ENCODE measurements at places on chromosomes 12 and 14.
A peak's percentile ranks its signal among the peaks of the same experiment; 100 is the strongest.

GRCh38 chr12:54279227-54279631, 693 bp downstream of the CBX5 start:
- no peak for DNase-seq

- DNase-seq: no peak
Measured at GRCh38 chr14:104140213-104140462, 1.8 kb downstream of the KIF26A start.

GRCh38 chr12:113961921-113962710, 4.0 kb downstream of the RBM19 start:
- no peak for DNase-seq

- no peak for DNase-seq
Measured at GRCh38 chr12:24562771-24563431, 386.0 kb downstream of the BCAT1 start.

- DNase-seq: no peak
Measured at GRCh38 chr14:62098357-62098756, 336.1 kb downstream of the SNAPC1 start.

DNA sequence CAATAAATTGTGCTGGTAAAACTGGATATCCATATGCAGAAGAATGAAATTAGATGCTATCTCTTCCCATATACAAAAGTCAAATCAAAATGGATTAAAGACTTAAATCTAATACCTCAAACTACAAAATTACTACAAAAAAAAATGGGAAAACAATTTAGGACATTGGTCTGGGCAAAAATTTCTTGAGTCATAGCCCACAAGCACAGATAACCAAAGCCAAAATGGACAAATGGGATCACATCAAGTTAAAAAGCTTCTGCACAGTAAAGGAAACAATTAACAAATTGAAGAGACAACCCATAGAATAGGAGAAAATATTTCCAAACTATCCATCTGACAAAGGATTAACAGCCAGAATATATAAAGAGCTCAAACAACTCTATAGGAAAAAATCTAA, 264.6 kb downstream of the NUAK1 start:
- no peak for DNase-seq

DNA sequence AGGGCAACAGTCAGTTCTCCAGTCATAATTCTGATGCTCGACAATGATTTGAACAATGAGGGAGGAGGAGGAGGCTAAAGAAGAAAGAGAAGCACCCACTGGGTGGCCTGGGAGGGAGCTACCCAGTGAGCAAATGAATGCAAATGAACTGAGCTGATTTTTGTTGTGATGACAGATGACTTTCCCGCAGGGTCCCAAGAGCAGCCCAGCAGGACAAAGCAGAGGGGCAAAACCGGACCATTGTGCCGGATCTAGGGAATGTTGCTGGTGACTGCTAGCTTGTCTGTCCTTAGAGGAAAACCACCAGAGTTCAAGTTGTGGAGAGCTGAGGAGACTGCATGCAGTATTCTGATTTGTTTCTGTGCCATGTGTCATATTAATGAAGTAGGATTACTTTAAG, 162.8 kb downstream of the MON2 start:
- no peak for DNase-seq

GRCh38 chr14:36989806-36990205, 182.6 kb downstream of the SLC25A21 start:
- DNase-seq: no peak

GRCh38 chr12:27524494-27524835, 459 bp downstream of the PPFIBP1 start:
- no peak for DNase-seq

DNA sequence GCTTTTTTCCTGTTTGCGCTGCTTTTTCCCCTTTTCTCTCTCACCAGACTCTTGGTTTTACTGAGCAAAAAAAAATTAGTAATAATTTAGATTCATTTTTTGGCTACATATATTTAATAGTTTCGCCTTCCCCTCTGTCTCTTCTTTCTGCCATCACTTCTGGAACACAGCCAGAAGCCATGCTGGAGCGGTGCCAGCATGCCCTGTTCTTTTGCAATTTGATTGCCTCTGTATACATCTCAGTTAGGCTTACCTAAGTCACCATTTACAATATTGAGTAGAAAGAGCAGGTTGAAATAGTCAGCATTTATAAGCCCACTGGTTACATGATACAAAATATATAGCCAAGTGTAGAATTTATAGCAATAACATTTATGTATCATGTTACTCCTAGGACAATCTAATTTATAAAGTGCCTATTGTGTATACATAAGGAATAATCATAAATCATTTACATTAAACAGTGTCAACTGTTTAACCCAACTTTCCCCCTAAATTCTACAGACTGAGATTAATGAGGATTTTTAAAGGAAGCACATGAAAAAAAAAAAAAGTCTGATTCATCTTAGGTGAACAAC, 413.8 kb upstream of the SOX5 start:
- DNase-seq: no peak

DNA sequence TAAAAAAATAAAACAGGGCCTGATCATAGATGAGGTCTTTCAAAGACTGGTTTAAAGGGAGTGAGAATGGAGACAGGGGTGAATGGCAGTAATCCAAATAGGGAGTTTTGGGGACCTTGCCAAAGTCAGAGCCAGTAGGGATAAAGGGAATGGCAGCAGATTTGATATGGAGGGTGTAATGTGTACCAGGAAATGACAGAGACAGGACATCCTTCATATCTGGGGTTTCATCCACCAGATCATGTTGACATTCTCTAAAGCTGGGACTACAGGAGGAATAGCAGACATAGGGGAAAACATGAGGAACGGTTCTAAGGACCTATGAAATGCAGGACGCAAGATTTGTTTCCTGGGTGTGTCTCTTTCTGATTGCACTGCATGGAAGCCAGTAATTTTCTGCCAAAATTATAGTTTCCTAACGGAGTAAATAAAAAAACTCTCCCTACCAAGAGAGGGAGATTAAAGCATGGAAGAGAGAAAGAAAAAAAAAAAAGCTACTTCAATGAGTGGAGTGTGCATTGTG, 169.9 kb downstream of the PRKD1 start:
- peak; percentile 46 for DNase-seq

- DNase-seq: no peak
Measured at GRCh38 chr12:30725739-30726138, 29.0 kb downstream of the CAPRIN2 start.

DNA sequence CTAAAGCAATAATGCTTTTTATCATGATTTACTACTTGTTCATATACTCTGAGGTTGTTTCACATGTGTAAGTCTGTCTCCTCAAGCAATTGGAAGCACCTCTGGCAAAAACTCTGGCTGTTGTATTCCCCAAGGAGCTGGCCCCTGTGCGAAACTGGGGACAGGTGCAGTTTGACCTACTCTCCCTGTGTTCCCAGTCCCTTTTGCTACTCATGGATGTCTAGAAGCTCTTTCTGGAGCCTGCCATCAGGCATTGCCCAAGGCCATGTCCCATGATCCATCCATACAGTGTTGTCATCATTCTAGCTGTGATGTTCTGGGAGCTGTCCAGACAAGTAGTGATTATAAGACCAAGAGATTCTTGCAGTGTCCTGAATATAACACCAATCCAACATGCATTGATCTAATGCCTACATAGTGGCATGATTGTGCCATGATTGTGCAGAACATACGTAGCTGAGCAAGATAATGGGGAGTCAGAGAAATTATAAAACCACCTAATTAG, 14.9 kb downstream of the AKAP6 start:
- DNase-seq: no peak
